ENCODE measurements at places on chromosomes 1 and 21.

DNA sequence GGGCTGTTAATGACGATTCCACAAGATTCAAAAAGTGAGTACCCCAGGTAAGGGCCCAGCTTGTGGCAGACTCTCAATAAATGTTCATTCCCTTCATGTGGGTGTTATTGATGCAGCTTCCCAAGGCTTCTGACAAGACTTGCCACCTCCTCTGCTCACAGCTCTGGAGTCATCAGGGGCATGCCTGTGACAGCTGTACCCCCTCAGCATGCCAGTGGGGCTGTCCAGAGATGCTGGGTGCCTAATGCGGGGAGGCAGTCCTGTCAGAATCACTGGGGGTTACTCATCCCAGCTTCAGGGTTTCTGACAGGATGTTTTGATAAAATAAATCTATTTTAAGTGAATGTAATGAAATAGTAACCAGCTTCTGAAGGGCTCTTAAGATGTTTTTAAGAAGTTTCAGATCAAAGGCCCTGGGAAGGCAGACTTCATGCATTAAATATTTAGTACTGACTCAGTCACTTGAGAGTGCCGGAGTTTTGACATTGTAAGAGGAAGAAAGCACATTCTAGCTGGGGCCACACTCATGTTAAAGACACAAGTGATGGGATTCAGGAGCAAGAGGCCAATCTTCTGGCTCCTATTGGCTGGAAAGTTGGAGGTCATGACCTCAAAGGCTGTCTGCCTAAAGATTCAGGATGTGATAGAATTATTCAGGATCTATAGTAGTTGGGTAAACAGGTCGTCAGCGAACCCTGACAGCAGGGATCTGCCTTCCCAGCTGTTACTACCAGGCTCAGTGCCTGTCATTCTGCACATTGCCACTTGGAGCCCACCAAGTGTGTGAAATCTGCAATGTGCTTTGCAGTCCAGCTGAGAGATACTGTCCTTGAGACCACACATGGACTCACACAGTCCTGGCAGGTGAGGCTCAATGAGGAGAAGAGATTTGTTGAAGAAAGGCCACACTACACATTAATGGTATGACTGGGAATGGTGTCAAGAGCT lies 239.6 kb upstream of the BEND5 start:
- DNase-seq, result no peak

GRCh38 chr1:198889101-198889500 lies 250.3 kb downstream of the PTPRC start:
- no peak for DNase-seq

GRCh38 chr1:155812878-155813277 lies 44.1 kb downstream of the GON4L start:
- DNase-seq, result no peak

GRCh38 chr1:182368903-182369302 lies 22.7 kb downstream of the GLUL start:
- DNase-seq, result no peak

DNA sequence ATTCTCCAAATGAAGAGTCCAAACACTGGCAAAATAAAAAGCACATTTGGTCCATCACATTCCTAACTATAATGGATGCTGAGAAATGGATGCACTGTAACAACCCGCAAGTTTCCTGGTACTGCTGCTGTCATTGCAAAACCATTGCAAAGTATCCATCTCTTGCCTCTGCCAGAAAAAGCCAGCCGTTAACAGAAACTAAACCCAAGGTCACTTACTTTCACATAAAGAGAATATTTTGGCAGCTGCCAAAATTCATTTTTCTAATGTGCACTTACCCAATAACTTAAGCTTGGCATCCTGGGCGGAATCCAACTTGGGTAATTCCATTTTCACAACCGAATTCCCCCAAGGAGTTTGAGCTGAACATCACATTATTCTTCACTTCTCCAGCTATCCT lies 77.0 kb upstream of the LRRC8D start:
- no peak for DNase-seq

DNA sequence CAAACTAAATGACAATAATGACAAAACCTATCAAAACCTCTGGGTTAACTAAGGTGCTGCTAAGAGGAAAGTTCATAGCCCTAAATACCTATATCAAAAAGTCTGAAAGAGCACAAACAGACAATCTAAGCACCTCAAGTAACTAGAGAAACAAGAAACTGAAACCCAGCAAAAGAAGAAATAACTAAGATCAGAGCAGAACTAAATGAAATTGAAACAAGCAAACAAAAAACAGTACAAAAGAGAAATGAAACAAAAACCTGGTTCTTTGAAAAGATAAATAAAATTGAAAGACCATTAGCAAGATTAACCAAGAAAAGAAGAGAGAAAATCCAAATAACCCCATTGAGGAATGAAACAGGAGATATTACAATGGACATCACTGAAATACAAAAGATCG lies 44.8 kb upstream of the KIAA0040 start:
- DNase-seq, result no peak

DNA sequence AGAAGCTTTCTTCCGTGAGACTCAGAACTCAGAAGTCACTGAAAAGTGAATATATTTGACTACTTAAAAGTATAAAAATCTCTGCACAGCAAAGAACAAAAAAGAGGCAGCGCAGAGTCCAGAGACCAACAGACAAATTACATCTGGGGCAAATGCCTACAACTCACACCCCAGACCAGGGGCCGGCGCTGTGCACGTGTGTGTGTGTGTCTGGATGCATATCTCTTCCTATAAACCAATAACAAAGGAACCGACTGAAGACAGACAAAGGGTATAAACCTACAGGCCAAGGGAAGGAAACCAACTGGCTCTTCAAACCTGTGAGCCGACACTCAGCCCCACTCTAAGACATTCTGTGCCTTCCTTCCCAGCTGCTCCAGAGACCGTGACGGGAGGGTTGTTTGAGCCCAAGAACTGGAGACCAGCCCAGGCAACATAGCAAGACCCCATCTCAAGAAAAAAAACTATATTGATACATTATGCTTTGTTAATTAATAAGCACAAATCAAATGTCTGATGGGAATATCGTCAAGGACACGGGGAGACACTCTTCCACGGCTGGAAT lies 18.8 kb downstream of the WNT9A start:
- DNase-seq, result no peak

- no peak for DNase-seq
Observed at GRCh38 chr1:164718821-164719220, 159.8 kb downstream of the PBX1 start.

DNA sequence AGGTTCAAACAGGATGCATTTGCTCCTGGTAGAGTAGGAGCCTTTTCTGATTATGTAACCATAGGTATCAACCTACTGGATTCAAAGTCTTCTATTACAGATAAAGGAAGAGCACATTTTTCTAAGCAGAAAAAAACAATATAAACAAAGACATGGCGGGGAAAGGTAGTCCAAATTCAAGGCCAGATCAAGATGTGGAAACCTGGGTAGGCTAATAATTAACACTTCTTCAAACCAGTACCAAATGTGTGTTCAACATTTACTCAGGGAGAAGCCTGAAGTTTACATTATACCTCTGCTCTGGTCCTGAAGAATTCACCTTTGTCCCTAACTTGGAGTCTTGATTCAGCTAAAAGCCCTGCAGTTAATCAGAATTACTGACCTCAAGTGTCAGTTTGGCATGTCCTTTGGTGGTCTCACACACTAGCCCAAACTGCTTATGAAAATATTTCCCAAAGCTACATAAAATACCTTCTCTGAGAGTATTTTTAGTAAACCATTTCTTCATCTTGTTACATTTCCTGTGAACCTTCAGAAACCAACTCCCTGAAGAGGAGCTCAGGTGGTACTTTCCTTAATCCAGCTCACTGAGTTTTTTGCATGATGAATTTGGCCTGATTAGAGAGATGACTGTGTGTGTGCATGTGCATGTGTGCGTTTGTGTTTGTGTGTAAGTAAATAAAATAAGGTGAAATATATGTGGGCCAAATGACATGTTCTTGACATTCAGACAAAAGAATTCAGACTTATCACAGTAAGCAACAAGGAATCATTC lies 70.2 kb downstream of the TOR3A start:
- no peak for DNase-seq

DNA sequence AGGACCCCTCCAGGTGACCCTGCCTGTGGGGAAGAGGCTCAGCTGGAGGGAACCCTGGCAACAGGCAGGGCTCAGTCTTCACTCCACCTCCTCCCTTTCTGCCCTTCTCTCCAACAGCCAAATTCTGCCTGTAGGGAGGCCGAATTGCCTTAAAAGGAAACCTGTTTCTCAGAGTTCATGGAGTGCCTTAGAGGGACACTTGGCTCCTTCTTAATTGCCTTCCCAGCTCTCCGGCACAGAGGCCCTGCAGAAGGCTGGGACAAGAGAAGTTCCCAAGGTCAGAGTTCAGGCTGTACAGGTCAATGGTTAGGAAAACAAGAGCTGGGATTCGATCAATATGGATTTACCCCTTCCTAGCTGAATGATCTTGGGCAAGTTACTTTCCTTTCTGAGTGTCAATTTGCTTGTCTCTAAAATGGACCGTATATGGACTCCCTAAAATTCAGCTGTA lies 6.2 kb downstream of the CSRP1 start:
- DNase-seq, result no peak

DNA sequence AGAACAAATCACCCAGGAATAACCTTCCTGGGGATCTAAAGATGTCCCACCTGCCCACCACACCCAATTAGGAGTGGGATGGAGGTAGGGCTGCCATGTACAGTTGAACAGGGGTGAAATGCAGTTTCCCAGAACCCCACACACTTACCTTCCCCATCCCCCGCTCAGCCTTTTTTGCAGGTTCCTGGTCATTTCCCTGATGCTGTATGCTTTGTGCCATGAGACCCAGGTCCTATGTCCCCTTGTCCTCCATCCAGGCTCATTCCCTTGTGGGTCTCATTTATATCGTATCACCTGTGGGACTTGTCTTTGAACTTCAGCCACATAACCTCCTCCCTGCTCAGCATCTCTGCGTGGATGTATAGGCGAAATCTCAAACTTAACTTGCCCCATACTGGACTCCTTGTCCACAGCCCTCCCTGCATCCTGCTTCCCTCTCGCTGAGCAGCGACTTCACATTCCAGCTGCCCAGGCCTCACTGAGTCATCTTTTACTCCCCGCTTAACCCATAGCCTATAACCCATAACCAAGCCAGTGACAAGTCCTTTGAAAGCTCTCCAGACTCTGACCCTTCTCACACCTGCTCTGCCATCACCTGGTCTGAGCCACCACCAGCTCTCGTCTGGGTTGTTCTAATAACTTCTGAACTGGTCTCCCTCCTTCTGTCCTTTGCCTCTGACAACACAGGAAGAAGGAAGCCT lies 4.7 kb downstream of the LDLRAD2 start:
- no peak for DNase-seq

DNA sequence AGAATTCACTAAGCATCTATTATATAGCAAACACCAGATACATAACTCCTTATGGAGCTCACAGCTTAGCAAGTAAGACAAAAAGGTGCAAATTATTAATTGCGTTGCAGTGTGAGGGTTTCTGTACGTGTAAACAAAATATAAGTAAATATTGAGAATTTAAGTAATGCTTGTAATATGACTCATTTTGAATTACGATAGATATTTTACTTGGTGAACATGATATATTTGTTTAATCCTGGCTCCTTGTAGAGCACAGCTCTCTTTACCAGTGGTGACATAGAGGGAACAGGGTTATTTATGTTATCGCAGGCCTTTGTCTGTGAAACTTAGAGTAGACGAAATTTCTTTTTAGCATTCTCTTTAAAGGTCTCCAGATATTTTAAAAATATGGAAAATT lies 36.4 kb downstream of the LYPLAL1 start:
- no peak for DNase-seq

- DNase-seq, result no peak
Observed at GRCh38 chr1:99944192-99944591, 25.6 kb upstream of the SLC35A3 start.

DNA sequence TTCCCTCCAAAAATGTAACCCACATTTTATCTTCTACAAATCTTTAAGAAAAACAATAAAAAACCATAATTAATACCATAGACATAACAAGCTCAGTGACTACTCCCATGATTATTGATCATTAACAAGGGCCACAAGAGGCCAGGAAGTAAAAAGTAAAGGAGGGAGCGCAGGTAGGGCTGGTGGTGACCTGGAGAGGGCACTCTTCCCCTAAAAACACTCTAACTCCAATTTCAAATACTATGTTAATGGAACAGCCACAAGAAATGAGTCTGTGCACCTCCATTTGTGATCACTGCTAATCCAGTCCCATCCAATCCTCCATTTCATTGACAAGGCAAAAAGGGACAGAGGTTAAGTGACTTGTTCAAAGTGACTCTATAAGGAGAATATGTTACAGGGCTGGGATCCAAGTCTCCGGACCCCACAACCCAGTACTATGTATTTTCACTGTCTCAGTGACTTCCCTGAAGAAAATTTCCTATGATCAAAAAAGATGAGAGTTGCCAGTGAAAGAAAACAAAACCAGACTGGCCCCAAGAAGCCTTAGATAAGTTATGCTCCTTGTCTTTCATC lies 41.2 kb upstream of the CFAP298 start:
- DNase-seq, result no peak

GRCh38 chr1:183816110-183816509 lies 11.2 kb downstream of the RGL1 start:
- DNase-seq, result no peak

GRCh38 chr1:192826791-192827546 lies 18.1 kb downstream of the RGS2 start:
- DNase-seq, result no peak

DNA sequence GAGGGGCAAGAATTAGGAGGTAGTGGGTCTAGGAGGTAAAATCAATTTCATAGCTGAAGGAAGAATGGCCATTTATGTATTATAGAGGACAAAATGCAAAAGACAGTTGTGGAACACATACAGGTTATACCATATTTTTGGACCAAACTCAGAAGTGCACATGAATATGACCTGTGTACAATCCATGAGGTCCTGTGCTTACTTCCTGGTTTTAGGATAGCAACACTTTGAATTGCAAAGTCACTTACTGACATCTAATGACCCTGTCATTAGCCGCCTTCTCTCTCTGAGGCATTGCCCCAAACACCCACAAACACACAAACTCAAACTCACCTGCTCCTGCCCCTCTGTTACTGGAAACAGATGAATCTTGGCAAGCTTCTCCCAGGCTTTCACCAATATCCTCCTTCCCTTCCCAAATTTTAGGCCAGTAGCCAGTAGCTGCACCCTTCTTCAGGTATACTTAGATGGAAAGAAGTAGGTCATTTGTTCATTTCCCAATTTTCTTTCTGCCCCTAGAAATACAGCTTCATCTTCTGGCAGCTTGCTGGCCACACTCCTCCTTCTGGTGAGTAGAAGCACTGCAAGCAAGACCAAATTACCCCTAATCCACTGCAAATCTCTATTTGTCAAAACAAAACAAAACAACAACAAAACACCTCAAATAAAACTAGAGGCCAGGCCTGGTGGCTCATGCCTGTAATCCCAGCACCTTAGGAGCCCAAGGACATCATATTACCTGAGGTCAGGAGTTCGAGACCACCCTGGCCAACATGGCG lies 13.7 kb upstream of the RPL5 start:
- DNase-seq, result peak; percentile 10

DNA sequence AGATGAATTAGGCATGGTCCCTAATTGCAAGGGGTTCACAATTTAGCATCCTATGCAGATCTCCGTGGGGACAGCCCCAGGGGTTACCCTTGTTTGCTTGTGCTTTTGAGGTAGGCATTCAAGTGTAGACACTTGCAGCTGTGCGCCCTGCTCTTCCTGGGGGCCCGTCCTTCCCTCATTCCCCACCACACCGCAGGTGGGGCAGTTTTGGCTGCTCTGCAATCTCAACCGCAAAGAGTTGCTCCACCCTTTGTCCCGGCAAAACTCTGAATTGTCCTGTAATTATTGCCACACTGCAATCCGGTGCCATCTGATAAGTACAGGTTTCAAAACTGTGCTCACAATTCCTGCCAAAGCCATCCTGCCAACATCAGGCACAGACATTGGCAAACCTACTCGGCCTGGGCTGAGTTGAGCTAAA lies 65.4 kb upstream of the LYST start:
- no peak for DNase-seq

- peak; percentile 34 for DNase-seq
Observed at GRCh38 chr1:116544588-116545358, 26.1 kb downstream of the CD58 start.
